Forelimb muscle (tissue), 1 donor: ENCODE measurements at places on chromosomes 2 and 18. TPM values are rescaled to one million over a fixed set of nuclear protein-coding genes. Genes with fewer than 3 reads are reported as not detected.

TFCP2L1 gene
- polyA plus RNA-seq: 0.09 TPM

NEUROD1 gene
- not detected for polyA plus RNA-seq

ERICH2 gene
- polyA plus RNA-seq: 0.24 TPM

TBR1 gene
- polyA plus RNA-seq: not detected

FAM124B gene
- 9.2 TPM for polyA plus RNA-seq

- DNase-seq: no peak
Measured at GRCh38 chr18:70195014-70195614, 10.4 kb downstream of the RTTN start.

DNA sequence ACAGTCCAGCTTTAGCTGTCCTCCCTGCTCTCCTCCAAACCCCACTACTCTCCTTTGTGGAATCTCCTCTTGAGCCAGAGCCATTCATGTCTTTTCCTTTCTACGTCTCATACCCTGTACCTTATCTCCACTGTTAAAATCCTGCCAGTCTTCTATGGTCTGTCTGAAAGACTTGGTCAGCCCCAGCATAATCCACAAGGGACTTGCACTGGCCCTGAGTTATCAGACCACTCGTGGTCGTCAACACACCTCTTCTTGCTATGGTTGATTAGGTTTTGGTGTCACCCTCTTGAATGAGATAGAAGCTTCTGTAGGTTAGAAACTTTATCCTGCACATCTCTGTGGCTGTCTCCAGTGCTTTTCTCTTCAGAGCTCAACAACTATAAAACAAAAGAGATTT, 56.8 kb downstream of the MYO1B start:
- no peak for DNase-seq

DNA sequence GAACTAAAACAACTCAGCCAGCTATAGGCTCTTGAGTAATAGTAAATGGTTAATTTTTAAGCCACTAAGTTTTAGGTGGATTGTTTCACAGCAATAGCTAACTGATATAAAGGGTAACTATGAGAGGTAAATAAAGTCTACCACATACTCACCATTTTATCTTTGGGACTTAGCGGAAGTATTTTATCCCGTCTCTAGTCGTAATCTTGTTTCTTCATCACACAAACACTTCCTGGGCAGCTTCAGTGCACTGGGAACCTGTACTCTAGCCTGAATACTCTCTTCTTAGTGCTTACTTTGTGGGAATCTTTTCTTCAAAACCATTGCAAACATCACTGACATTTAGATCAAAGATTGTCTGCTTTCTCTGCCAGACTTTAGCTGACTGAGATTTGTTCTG, 360.5 kb downstream of the EPHA4 start:
- no peak for DNase-seq

DNA sequence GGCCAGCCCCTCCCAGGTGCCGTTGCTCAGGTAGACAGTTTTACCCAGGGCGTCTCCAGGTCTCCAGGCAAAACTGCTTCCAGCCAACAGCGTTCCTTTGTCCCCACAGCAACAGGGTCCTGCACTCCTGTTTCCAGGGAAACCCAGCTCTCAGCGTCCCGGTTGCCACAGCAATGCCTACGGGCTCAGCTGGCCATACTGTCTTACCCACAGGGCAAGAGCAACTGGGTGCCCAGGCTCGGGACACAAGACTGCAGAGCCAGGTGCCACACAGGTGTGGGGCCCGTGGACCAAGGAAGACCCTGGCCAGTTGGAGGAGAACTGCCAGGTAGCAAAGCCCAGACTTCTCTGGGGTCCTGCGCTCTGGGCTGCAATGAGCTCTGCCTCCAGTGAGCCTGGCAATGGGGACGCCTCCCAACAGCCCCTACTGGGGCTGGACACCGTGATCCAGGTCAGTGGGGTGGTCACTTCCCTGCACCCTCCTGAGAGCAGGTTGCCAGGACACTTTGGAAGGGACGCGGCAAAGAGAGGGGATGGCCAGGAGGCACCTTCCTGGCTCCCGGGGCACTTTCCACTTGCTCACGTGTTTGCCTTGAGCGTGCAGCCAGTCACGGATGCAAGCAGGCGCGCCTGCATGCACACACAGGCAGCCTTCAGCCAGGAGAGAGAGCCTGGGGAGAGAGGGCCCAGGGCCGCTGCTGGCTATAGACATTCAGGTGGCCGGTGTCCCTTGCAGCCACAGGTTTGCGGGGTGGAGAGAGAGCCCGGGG, at the start of gene CROCC2:
Gene CROCC2 (plus strand): TSS at position 196 of the 770 bp plus-strand sequence. CDS start 178 bp downstream, at position 374.
- DNase-seq: no peak

GRCh38 chr2:219220652-219221402, 2.1 kb upstream of the ABCB6 start:
- DNase-seq: no peak

- no peak for DNase-seq
Measured at GRCh38 chr2:11658208-11659114, 11.5 kb downstream of the NTSR2 start.

GRCh38 chr2:172256886-172257285, 154.2 kb upstream of the DLX2 start:
- DNase-seq: no peak

- DNase-seq: no peak
Measured at GRCh38 chr2:233708942-233709341, 3.8 kb upstream of the UGT1A5 start.
